ENCODE measurements at places on chromosomes 16 and 17. TPM values are rescaled to one million over a fixed set of nuclear protein-coding genes. Genes with fewer than 3 reads are reported as not detected.

The HSDL1 gene
- 24.9 TPM for total RNA-seq

The TPSG1 gene
- total RNA-seq: not detected

The MYH13 gene
- total RNA-seq: not detected

The CES1 gene
- total RNA-seq: not detected

The TAOK2 gene
- 84.1 TPM for total RNA-seq

The ZNF469 gene
- total RNA-seq: 0.39 TPM

The TMEM88 gene
- 17.2 TPM for total RNA-seq

The GPR179 gene
- total RNA-seq: not detected

The ARHGDIG gene
- 0.13 TPM for total RNA-seq

The PRAC2 gene
- total RNA-seq: not detected

The CNGB1 gene
- not detected for total RNA-seq

The KRTAP2-1 gene
- not detected for total RNA-seq

The CCDC154 gene
- 0.13 TPM for total RNA-seq

The ZPBP2 gene
- total RNA-seq: not detected

The MIEF2 gene
- total RNA-seq: 8.1 TPM

The DUSP14 gene
- 23.5 TPM for total RNA-seq

The PRDM7 gene
- not detected for total RNA-seq

The GRAP gene
- 152 TPM for total RNA-seq

The ALG1 gene
- 24.8 TPM for total RNA-seq

The IRX5 gene
- 0.13 TPM for total RNA-seq

The PRRT2 gene
- total RNA-seq: not detected

The ZG16B gene
- total RNA-seq: not detected

Measured in dermis microvascular lymphatic vessel endothelial cell (primary cell).